Activated CD4-positive, alpha-beta T cell treated with anti-CD3 and anti-CD28 coated beads, Interleukin-2, amount 50 U/mL, for 24 hours (primary cell): ENCODE measurements at places on chromosomes 3 and 15.

- no peak for DNase-seq
Observed at GRCh38 chr15:68126396-68126795, 72.3 kb downstream of the PIAS1 start.

DNA sequence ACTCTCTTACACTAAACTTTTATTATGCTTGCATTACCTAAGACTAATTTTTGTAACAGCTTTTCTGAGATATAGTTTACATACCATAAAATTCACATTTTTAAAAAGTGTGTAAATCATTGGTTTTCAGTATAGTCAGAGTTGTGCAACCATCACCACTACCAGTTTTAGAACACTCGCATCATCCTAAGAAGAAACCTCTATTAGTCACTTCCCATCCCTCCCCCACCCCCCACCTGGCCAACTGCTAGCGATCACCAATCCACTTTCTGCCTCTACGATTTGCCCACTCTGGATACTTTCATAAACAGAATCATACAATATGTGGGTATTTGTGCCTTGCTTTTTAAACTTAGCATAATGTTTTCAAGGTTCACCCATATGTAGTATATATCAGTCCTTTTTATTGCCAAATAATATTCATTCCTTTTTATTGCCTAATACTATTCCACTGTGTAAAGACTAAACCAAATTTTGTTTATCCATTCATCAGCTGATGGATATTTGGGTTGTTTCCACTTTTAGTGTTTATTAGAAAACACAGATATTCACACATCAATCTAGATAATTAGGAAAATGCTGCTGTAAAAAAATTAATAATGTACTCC is 23.0 kb downstream of the UBP1 start:
- DNase-seq = no peak

DNA sequence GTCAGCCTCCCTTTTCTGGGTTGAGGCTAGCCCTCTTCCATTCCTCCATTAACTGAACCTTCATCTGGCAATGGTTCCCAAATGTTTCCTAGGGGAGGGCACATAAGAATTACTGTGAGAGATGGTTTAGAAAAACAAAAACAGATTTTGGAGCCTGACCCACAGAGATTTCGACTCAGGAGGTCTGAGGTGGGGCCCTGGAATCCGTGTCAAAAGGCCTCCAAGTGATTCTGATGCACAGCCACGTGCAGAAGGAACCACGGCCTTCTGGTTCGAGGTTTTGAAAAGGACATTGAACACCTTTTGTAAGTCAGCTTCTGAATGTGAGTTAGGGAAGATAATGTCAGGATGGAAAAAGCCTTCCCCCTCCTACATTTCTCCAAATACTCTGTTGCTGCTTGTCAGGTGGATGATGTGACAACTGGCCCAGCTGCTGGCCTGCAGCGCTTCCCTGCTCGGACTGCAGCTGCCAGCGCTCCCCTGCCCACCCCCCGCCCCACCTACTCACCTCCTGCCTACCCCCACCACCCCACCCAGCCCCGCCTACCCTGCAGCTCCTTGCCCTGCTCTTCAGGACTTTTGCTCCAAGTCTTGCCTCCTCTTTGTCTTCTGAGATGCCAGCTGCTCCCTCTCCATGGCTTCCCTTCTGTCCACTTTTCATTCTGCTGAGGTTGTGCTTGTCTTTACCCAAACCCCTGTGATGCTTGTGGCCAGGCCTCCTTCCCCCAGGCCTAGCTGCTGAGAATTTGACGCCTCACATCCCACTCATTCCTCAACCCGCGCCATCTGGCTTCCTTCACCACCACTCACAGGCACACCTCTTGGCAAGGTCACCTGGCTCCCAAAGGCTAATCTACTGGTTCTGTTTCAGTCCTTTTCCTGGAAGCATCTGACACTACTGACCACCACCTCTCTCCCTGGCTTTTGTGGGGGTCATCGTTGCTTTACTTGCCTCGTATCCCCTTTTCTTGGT is 6.6 kb downstream of the EHD4 start:
- no peak for DNase-seq

DNA sequence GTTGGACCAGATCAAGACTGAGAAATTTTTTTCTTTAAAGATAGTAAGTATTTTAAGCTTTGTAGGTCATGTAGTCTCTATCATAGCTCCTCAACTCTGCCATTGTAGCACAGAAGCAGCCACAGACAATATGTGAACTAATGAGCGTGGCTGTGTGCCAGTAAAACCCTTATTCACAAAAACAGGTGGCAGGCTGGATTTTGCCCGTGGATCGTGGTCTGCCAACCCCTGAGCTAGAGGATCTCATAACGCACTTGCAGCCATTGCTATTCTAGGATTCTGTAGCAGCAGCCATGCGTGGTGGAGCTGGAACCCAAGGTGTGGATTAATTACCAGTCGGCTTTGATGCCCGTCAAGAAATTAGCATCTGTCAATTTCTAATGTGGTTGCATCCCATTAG is 68.7 kb upstream of the PLXNA1 start:
- no peak for DNase-seq

GRCh38 chr3:50473768-50474167 is 29.7 kb downstream of the CACNA2D2 start:
- DNase-seq = no peak

DNA sequence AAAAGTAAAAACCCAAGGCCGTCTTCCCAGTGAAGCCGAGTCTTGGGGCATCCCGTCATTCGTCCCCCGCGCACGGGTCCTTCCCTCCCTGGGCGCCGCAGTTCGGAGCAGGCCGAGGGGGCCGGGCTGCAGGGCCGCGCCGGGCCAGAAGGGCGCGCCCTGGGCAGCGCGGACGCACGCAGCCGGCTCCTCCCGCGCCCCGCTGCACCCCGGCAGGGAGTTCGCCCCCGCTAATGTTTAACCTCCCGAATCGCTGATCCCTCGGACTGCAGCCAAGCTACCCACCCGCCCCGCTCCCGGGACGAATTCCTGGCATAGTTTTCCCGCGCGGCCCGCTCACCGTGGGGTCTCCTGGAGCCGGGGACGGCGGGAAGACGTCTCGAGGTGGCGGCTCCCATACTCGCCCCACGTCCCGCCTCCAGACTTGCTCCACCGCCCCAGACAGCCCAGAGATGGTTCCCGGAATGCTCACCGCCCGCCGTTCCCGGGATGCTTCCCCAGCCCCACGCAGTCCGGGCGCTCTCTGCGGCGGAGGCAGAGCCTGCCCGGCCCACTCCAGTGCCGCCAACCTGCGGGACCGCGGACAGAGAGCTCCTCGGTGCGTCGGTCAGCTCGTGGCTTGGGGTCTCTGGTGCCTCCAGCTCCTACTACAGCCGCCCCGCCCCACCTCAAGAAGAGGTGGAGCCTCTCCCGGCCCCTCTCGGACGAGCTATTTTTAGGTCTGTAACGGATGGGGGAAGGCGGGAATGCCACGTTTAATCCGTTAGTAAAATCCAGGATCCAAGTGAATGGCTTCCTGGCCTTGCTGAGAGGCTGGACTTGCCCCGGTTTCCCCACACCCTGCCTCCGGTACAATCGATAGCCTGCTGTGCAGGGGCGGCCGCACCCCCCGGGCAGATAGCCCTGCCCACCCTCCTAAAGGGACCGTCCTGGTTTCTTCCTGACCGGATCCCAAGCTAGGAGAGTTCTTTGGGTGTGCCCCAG is at the start of gene DZIP1L:
Gene DZIP1L (minus strand): TSS at position 621 of the 984 bp plus-strand sequence. CDS start 11,637 bp downstream, outside the sequence.
- no peak for DNase-seq

DNA sequence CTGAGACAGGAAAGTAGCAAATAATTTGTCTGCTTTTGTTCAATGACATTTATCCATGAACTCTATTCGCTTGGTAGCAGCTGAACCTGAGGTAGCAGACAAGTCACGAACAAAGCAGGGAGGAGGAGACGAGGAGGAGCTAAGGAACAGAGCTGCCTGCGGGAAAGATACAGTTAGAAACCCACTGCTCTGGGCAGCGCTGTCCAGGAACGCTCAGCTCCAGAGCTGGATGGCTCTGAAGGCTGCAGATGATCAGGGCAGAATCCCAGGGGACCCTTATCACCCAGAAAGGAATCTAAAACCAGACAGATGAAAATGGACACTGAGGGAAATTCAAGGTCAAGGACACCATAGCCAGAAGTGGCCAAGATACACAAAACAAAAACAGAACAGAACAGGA is 257.8 kb downstream of the CD47 start:
- DNase-seq = no peak

DNA sequence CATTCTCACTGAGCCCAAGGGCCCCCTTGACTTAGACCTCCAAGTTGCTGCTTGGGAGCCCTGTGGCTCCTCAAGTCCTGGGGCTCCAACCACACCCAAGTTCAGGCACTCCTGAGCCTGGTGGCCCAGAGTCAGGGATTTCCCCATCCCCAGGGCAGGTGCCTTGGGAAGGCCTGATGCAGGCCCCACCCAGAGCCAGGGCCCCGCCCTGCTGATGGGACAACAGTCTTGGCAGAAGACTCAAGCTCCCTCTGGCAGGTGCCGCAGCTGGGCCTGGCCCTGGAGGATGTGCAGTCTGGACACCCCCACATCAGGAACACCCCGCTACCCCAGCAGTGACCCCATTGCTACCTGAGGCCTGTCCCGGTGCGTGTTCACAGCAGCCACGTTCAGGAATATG is 17.7 kb upstream of the SHISA5 start:
- DNase-seq = no peak

- no peak for DNase-seq
Observed at GRCh38 chr3:99470841-99471240, 167.6 kb upstream of the COL8A1 start.

- no peak for DNase-seq
Observed at GRCh38 chr3:179196098-179196497, 47.9 kb downstream of the PIK3CA start.

DNA sequence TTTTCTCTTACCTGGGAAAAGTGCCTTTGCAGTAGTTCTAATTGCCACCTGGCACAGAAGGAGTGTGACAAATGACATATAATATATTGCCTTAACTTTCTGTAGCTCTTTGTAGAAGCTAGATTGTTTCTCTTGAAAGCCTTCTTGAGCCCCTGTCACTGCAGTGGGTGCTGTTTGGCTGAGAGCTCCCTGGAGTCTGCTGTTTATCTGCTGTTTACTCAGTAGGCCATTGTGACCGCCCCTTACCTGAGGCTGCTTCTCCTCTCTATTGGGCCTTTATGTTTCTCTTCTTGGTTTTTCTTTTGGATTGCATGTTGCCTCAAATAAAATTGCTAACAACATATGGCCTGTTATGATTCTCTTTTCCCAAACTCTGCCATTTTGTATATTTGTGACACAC is 16.7 kb downstream of the MAP2K5 start:
- DNase-seq = no peak

GRCh38 chr3:191363221-191363620 is 32.9 kb upstream of the UTS2B start:
- no peak for DNase-seq

- DNase-seq = no peak
Observed at GRCh38 chr15:90325726-90326125, 26.4 kb upstream of the ZNF774 start.

GRCh38 chr15:64901914-64902313 is 9.8 kb upstream of the ANKDD1A start:
- DNase-seq = no peak

DNA sequence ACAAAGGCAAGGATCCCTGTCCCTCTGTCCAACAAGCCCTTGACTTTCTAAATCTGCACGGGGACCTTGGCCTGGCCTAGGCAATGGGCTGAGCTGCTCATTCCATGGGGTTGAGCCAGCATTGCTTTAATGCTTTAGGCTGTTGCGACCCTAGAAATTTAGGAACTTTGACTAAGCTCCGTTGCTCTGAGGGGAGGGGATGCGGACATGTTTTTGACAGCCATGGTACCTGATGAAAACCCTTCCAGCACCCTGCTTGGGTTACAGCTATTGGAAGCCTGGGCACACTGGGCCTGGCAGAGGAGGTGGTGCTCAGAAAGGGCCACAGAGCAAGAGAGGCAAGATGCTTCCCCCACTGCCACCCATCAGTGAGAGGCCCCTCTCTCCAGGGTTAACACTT is 37.1 kb downstream of the SYNM start:
- DNase-seq = no peak

DNA sequence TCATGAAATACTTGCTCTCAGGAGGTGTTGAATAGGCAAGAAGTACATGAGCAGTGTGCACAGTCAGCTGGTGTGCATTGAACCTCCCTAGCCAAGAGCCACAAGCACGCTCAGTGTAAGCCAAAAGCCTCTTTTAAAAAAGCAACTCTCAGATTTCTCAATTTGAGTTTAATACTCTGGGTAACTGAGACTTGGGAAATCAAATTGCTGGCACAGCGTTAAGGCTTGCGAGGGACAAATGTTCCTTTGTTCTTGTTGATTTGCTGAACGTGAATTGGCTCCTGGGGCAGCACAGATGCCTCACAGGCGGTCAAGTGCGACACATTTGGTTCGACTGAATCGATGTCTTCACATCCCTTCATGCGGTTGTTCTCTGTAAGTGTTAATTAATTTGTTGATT is at the start of gene FAM240A:
Gene FAM240A (plus strand): TSS at position 202 of the 400 bp plus-strand sequence. CDS start 159 bp downstream, at position 361.
- no peak for DNase-seq

DNA sequence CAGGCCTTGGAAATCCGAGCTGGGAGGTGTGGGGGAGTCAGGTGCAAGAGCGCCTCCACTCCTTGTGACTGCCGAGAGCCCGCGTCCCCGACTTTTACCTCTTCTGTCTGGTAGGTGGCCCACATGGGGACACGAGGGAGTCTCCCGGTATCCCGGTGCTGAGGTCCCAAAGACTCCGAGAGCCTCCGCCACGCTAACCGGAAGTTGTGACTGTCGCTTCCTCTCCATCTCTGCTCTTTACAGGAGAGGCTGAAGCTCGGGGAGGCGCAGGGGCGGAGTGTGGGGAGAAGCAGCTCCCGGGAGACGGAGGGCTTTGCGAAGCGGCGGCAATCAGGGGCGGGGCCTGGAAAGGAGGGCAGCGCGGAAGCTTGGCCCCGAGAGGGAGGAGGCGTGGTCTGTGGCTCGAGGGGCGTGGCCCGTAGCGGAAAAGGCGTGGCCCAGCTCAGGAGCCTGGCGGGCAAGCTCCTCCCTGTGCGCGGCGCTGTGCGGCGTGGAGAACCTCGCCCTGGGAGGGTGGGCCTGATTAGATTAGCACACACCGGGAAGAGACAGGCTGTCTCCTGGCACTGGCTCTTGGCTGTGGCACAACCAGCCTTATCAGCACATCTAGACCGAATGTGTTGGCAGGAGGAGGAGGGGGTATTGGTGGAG is 143.9 kb downstream of the GABRB3 start:
- DNase-seq = no peak

DNA sequence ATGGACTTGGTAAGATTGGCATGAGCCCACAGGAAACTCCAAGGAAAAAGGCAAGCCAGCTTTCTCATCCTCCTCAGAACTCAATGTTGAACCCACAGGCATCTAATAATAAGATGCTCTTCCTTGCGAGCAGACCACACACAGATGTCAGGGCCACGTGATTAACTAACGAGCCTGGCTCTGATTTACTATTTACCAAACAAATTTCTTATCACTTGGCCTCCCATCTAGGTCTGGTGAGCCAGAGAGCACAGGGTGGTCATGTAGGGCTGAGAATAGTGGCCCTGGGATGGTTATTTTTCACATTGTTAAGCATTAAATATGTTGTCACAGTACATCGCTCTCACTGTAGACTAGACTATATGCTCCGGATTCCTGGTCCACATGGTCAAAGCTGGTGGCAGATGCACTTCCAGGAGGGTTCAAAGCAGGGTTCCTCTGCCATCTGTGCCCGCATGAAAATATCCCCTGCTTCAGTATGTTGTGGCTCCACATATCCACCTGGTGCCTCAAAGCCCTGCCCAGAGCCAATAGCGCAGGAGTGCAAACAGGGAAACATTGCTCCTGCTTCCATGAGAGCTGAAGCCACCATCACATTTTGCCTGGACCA is 472.5 kb upstream of the WNT5A start:
- DNase-seq = no peak
